ENCODE measurements at places on chromosomes 6 and 20.

DNA sequence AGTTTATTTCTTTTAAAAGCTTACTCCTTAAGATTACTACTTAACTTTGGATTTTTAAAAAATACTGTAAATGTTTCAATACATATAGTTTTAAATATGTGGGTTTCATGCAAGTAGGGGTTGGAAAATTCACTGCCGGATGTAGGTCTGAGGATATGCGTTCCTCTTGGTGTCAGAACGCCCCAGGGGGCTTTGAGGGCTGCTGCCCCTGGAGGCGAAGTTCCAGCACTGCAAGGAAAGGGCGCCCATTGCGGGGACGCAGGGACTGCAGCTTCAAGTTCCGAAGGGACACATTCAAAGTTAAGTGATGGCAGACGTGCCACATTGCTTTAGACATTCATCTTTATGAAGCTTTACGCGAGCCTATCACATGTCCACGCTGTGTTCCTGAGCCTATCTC, 152.9 kb downstream of the SOD2 start:
- peak; percentile 66 for DNase-seq

DNA sequence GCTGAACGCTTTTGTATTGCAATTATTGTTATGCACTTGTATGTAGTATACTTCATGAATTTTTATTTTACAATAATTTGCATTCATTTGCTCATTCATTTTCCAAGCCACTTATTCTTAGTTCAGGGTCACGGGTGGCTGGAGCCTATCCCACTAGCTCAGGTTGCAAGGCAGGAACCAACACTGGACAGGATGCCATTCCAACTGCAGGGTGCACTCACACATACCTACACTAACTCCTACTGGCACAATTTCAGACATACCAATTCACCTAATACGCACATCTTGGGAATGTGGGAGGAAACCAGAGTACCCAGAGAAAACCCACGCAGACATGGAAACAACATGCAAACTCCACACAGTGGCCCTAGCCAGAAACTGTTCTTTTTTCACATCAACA, 61.8 kb downstream of the LMBRD1 start:
- no peak for DNase-seq

DNA sequence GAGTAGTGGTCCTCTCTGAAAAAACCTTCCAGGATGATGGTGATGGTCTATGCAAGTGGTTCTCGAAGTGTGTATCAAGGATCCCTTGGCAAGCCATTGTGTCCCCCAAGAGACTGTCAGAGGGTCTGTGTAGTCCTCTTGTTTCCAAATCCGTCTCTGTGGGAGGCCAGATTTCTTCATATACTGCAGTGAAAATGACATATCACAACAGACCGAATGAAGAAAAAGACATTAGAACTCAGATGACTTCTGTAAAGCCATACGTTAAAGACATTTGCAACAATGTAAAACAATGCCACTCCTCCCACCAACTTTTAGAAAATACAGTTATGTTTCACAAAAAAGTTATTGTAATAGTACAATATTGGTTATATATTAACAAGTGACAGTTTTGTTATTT, 27.2 kb upstream of the LAMP5 start:
- DNase-seq, result no peak

DNA sequence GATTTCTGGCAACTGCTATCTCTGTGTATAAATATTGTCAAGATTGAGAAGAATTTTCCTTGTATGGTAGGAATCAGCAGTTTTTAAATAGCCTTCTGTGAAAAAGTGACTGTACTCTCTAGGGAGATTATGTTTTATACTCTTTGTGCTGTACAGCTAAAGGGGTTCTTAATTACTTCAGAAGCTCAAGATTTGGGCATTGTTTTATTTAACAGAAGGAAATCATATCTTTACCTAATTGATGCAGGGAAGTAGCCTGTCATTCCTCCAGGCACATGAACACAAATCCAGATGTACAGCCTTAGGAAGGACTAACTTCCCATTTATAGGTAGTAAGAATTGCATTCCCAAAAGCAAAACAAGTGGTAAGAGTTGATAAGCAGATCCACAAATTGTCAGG, 1.3 kb downstream of the CALHM5 start:
- DNase-seq, result no peak

DNA sequence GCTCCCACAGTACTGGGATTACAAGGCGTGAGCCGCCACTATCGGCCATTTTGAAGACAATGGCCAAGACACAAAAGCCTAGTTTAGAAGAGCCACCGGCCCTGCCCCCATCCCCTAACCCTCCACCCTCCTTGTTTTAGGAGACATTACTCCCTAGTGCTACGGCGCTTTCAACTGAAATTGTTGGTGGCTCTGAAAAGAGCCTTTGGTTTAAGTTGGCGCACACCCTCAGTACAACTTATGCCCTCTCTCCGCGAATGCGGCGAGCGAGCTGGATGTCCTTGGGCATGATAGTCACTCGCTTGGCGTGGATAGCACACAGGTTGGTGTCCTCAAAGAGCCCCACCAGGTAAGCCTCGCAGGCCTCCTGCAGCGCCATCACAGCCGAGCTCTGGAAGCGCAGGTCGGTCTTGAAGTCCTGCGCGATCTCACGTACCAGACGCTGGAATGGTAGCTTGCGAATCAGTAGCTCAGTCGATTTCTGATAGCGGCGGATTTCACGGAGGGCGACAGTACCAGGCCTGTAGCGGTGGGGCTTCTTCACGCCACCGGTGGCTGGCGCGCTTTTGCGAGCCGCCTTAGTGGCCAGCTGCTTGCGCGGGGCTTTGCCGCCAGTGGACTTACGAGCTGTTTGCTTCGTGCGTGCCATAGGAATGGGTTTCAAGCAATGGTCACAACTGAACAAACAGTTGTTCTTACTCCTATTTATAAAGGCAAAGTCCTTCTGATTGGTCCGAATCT, 114.9 kb upstream of the BTN3A2 start:
- DNase-seq, result no peak

DNA sequence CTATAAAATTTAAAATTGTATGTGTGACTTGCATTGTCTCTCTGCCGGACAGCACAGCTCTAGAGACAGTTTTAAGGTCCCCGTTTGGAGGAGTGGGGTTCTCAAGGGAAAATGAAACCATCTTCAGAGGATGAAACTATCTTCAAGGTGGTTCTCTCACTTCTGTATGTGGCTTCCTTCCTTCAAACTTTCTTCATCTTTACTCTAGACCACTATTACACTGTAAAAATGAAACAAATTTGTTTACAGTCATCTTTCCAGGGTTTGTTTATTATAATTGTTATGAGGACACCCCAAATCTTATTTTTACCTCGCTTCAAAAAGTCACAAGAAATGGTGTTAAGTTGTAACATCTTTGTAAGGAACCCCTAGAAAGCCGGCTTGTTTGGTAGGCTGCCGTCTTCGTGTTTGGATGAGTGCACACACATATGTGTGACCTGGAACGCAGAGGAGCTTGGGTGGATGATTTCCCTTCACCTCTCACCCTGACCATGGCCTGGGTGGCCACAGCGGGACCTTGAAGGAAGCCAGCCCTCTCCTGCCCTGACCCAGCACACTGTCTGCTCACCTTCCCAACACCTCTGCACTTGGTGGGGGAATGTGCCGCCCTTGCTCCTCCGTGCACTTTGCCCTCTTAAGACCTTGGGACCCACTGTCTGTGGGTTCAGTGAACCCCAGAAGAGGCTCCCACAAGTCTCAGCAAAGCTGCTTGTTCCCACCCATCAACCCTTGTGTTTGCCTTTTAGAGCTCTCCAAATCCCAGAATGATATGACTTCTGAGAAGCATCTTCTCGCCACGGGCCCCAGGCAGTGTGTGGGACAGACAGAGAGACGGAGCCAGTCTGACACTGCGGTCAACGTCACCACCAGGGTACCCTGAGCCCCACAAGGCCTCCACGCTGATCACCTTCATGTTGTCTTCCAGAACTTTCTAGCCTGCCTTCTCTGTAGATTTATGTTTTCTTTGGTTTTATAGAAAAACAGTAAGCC, 67.8 kb downstream of the SYTL3 start:
- no peak for DNase-seq

DNA sequence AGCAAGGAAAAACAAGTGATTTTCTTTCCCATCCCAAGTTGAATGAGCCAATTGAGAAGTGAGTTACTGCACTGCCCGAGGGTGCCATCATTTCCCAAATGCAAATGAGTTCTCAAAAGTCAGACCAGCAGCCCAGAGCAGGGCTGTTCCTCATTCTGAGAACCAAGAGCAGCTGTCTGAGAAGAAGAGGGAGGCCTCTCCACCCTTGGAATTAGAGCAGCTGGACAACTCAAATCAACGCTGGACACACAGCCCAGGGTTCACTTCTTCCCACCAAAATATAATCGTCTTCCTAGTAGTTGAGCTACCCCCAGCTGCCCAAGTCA, 4.6 kb upstream of the PREX1 start:
- no peak for DNase-seq

DNA sequence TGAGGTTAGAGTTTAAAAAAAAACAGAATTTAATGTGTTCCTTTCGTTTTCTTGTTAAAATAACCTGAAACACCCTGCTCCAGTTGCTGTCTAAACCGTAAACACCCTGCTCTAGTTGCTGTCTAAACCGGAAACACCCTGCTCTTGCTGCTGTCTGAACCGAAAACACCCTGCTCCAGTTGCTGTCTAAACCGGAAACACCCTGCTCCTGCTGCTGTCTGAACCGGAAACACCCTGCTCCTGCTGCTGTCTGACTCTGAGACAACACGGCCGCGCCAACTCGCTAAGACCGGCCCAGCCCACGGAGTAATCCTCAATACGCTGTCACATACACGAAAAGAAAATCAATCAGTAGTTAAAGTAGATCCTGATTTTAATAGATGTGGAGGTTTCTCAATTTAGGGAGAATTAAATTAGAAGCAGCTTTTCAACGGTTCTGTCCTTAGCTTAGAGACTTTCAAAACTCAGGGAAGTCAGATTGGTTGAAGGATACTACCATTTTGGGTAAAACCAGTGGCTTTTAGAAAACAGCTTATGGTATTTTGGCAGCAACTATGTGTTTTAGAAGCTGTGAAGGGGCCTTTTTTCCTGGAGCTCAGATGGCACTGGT, 98.3 kb downstream of the RAMACL start:
- no peak for DNase-seq

- DNase-seq, result no peak
These were observed 28.6 kb upstream of the DACT2 start for GRCh38 chr6:168348186-168348585.

DNA sequence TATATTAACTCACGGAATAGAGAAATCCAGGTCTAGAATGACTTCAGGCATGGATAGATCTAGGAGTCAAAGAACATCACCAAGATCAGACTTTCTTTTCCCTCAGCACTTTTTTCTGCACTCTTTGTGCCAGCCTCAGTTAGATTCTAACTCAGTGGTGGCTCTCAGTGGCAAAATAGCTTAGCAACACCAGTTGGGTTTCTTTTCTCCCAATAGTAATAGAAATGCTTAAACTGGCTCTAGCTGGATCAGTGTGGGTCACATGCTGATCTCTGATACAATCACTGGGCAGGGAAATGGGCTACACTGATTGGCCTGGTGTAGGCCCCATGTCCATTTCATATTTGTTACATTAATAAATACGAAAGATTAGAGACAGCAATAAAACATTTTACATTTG, 44.2 kb upstream of the ARFGEF2 start:
- no peak for DNase-seq

DNA sequence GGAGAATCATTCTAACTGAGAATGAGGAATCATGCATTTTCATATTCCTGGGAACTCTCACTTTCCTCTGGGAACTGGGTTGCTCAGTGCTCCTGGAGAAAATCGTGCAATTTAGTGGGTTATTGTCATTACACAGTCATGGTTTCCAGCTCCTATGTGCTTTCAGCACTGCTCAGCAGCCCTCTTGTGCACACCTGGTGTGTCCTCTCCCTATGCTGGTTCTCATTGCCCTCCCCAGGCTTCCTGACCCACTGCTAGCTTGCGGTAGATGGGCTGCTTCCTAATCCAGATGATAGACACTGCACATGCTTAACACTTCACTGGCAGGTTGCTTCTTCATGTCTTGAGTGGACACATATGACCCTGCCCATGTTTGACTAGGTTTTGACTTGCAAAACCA, 39.7 kb downstream of the TMEM200A start:
- DNase-seq, result no peak

GRCh38 chr6:19849755-19850154, 12.6 kb downstream of the ID4 start:
- no peak for DNase-seq

- no peak for DNase-seq
These were observed 45.8 kb downstream of the GINS1 start for GRCh38 chr20:25453035-25453810.

DNA sequence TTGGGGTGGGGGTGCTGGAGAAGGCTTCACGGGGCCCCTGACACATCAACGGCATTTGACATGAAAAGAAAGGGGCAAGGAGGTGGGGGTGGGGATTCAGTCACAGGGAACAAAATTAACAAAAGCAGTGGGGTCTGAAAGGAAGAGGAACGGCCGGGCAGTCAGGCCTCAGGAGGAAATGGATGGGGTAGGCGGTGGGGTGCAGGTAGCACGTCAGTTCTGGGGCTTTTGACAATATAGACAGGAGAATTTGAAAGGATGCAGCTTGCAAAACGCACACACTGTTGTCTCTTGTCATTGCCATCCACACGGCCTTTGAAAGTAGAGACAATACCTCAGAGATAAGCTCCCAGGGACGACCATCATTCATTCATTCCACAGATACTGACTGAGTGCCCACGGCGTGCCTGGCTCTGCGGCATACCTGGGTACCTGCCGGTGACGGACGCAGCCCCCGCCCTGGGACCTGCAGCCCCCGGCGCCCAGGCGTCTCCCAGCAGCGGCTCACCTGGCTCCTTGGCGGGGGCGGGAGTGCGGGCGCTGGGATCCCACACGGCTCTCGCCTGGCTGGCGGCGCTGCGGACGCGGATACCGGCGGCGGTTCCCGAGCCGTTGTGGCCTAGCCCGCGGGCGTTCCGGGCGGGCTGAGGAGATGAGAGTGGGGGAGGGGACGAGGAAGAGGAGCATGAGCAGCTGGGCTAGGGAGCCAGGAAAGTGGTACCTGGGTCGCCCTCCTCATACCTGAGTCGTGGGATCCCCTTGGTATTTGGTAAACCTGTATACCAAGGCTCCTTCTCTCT, at the start of gene SLC26A8:
Gene SLC26A8, minus strand, starts transcription at position 646 of the 800 bp plus-strand sequence. CDS start 4,934 bp downstream, outside the sequence.
- no peak for DNase-seq

DNA sequence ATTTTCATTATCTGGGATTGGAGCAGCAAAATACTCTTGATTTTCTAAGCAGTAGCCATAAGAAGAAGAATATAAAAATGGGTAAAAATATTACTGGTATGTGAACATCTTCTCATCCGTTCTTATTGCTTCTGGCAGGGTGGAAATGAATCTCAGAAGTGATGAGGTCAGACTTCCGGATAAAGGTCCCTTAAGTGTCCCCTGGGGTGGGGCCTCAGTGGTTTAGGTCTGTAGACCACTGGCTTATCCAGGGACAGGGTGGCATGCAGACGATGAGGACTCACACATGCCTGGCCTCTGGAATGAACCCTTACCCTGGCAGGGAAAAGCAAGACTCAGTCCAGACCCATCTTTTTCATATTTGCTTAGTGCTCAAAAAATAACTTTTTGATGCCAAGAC, 143.3 kb downstream of the UST start:
- no peak for DNase-seq

All from iPS DF 6.9 (cell line).